ENCODE measurements at places on chromosomes 6 and 20.

DNA sequence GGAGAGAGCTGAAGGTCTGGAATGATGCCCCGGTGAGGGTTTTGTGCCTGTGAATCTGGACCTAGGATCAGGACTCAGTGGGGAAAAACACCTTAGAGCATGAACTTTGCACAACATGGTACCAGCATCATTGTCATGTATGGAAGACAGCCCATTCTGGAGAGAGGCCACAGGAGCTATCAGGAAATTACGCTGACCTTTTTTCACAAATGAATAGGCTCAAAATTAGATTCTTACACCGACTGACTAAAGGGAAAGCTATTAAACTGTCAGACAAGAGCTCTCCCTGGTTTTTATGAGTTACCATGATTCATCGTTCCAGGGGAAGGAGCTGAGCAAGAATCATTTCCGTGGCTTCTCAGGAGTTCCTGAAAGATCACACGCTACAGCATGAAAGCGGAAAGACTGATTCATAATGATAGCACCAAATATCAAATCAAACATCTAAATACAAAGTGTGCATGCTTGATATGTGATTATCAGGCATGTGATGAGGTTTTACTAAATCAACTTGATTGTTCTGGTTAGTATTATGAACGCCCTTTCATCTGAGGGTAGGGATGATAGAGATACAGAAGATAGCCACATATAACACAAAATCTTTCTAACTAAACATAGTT is 224.9 kb upstream of the SMLR1 start:
- peak; percentile 28 for DNase-seq

DNA sequence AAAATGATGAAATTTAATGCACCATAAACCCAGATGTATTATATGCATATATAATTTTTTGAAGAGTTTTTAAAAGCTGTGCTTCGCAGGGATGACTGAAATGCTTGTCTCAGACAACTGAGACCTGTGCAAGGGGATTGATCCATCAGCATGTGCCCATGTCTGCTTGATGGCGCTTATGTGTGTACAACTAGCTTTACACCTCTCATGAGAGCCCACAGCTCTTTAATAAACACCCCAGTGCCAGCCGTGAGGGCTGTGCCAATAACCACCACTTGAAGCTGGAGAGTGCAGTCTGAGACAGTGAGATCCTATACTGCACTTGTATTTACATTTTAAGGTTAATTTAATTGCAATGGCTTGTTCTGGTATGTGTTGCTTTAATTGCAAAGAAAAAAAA is 225.5 kb downstream of the BCKDHB start:
- no peak for DNase-seq

GRCh38 chr6:24957199-24957598 is 21.4 kb upstream of the RIPOR2 start:
- DNase-seq: no peak

DNA sequence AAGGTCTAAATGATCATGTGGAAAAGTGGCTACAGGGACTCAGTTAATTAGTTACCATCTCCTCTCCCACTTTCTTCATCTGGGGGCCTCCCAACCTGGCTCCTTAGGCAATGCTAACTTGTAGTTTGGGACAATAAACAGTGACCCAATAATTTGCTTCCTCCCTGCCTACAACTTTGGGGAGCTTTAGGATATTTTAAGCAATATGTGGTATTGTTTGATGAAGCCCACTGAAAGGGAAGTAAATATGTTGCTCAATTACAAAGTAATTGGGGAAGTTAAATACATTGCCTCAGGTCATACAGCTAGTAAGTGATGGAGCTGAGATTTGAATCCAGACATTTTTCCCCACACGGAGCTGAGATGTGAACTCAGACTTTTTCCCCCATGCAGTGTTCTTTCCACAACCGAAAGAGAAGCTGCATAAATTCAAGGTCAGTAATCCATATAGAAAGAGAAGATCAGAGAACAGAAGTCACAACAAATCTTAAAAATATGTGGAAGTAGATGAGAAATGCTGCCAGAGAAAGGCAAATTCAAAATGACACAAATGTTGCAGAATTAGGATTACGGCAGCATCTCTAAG is 26.6 kb downstream of the ZHX3 start:
- no peak for DNase-seq

DNA sequence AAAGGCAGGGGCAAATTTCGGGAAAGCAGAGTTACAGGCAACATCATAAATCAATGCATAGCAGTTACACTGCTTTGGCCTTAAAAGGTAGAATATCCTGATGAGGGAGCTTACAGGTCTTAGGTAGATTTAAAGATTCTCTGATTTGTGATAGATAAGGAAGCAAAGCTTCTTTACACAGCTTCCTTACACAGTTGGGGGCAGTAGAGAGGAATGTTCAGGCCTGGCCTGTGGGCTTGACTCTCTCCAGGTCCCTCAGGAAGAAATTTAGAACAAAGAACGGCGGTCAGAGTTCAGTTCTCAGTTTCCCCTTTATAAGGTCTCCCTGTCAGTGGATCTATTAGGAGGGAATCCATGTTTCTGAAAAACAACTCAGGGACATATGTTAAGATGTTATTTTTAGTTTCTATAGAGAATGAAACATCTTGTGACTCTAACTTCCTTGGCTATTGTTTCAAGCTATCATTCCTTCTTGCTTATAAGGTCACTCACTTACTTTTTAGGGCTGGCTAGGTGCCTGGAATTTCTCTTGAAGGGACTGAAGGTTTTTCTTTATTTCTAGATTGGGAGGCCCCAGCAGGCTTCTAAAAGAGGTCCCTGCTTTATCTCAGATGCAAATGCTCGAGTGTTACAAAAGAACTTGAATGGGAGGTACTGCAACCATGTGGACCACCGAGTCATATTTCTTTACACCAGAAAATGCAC is 11.8 kb downstream of the HLA-B start:
- DNase-seq: no peak

DNA sequence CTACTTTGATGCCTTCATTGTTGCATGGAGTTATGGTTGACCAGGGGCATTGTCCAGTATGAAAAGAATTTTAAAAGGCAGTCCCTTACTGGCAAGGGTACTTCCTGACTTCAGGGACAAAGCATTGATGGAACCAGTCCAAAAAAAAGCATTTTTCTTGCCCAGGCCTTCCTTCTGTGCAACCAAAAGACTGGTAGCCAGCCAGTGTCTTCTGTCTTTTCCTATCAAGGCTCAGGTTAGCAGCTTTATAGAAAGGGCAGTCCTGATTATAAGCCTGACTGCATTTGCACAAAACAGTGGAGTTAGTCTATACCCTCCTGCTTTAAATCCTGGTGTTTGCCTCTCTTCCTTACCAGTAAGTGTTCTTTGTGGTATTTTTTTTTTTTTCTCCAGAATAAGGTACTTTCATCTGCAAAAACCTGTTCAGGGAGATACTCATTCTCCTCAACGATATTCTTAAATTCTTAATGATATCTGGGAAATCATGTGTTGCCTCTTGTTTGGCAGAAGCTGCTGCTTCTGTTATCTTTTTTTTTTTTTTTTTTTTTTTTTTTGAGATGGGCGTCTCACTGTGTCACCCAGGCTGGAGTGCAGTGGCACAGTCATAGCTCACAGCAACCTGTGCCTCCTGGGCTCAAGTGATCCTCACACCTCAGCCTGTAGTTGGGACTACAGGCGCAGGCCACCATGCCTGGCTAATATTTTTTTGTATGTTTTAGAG is 33.9 kb downstream of the SCAF8 start:
- no peak for DNase-seq

DNA sequence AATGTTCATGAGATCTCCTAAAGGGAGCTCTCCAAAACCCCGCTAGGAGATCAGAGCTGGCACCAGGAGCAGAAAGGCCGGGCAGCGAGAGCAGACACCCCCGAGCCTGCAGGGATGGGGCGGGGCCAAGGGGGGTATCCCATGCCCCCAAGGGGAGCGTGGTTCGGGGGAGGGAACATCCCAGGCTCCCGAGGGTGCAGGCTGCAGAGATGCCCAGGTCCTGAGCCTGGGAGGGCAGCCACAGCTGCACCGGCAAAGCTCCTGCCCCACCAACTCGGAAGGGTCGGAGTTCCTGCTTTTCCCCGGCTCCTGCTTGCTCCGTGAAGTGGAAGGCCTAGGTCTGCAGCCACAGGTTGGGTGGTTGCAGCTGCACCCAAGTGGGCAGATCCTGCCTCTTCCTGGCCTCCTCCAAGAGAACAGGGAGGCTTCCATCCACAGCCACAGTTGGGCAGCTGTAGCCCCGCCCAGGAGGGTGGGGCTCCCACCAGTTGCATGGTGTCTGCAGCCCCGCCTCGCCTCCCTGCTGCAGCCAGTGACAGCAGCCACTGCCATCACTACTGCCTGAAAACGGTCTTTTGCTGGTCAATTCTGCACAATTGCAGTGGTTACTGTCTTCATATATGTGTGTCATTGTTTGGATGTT is 13.4 kb upstream of the GMNN start:
- no peak for DNase-seq

DNA sequence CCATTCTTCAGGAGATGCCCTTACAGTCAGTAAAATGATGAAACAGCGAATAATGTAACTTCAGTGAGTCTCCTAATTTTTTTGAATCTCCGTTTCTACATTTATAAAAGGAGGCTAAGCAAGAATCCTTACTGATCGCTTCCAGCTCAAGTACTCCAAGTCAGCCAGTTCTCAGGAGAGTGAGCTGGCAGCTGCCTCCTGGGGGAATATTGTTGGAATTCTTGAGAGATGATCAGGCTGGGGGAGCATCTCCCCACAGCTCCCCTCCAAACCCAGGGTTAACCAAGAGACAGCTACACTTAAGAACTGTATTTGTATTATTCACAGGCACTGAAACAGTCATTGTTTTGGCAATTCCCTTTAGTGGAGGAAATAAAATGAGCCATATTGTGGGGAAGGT is 89.1 kb upstream of the PCSK2 start:
- no peak for DNase-seq

DNA sequence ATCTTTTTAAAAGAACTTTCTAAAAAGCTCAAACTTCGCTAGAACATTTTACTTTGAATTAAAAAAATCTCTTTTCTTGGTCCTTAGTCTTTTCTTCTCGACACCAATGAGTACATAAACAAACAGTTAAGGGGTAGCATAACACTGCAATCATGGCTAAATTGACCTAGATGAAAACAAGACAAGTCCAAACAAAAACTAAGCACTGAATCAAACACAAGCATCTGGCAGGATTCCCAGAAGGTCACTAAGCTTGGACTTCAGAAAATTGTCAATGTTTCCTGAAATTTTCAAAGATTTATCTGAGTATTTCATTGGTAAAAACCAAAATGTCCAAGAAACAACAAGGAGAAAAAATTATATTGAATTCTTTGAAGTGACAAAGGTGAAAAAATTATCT is 5.0 kb downstream of the COL21A1 start:
- DNase-seq: no peak

DNA sequence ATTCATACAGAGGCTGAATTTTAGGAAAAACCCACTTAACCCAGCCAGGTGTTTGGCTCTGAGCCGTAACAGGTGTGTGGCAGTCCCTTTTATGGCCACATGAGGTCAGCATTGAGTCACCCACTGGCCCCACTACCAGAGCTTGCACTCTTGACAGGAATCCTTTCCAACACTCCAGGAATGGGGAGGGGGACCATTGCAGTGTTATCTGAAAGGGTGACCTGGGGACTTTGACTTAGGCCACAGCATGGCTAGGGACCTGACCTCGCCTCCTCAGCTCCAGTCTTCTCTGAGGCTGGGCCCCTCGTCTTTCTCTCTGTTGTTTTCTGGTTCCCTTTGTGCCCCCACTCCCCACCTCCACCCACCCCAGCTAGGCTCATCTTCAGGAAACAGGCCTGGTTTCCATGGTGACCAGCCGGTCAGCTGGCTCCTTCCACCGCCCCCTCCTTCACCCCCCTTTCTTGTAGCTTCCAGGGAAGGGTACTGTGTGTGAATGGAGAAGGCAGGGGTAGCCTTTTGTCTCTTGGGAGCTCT is 2.1 kb upstream of the TMEM151B start:
- DNase-seq: peak; percentile 48

- DNase-seq: no peak
Measured at GRCh38 chr20:45836841-45837240, 3.2 kb downstream of the SNX21 start.

- DNase-seq: no peak
Measured at GRCh38 chr6:16200321-16200883, 38.0 kb upstream of the GMPR start.

DNA sequence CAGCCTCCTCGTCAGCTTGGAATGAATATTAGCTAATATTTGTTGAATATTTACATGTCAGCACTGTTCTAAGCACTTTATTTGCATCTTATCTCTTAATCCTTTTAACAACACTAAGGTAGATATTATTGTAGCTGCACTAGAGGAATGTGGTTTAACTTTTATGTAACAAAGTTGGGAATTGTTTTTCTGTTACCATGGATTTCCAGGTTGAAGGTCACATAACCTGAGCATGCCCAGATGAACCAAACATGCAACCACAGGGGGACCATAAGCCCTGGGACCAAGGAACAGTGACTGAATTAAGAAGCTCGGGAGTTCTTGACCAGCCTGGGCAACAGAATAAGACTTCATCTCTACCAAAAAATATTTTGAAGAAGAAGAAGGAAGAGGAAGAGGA is 29.1 kb upstream of the YWHAB start:
- DNase-seq: no peak

DNA sequence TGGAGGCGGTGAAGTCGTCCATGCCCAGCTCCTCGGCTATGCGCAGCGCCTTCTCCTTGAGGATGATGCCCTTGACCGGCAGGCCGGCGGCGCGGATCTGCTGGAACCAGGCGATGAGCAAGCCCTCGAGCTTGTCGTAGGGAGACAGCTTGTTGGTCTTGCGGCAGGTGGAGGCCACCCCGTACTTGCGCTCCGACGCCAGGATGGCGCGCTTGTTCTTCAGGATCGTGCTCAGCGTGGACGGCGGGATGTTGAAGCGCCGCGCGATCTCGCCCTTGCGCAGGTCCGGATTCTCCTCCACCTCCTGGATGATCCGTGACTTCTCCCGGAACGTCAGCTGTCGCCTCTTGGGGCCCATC is 435 bp downstream of the CENPB start:
- DNase-seq: no peak

GRCh38 chr6:148235446-148235845 is 107.2 kb upstream of the SASH1 start:
- no peak for DNase-seq

DNA sequence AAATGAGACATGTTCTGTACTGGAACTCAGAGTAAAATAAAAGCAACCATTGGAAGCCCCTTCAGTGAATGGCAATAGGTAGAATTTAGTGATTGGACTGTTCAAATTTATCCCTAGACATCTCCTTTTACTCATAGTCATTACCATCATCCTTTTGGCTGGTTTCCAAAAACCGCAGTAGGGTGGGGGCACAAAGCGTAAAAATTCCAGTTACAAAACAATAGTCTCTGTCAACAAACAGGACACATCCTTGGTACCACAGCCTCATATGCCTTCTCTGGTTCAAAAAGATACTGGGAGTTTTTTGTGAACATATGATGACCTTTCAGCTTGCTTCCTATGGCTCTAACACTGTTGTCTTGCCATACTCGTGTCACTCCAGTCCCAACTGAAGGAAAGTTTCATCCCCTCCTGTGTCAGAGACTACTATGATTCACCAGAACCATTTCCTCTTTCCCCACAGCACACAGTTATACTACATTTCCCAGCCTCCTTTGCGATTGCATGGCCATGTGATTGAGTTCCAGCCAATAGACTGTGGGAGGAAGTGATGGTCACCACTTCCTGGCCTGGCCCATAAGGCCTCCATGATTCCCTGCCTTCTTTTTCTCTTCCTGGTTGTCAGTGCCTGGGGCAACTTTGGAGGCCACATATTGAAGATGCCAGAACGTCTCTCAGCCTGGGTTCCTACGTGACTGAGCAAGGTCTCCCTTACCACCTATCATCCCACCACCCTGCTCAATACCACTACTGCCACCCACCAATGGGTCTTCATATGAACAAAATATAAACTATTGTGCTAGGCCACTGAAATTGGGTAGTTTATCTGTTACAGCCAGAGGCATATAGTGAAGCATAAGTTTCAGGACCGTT is 162.4 kb downstream of the ID4 start:
- no peak for DNase-seq

Data from stimulated activated CD4-positive, alpha-beta T cell treated with anti-CD3 and anti-CD28 coated beads, Interleukin-2, amount 100 ng/mL, for 4 hours (primary cell).